Smooth muscle cell of the pulmonary artery (primary cell): ENCODE measurements at places on chromosomes 4 and X. TPM values are rescaled to one million over a fixed set of nuclear protein-coding genes. Genes with fewer than 3 reads are reported as not detected.

DDX60 gene
- total RNA-seq = 14.6 and 17.4 TPM in 2 replicates

NUDT11 gene
- total RNA-seq = 8.1 and 10.2 TPM in 2 replicates

SHROOM3 gene
- 12.6 and 13.7 TPM in 2 replicates for total RNA-seq

FAM241A gene
- total RNA-seq = 1.1 and 2.4 TPM in 2 replicates

BMPR1B gene
- total RNA-seq = 0.53 and 0.72 TPM in 2 replicates

GK gene
- 7.1 and 10.2 TPM in 2 replicates for total RNA-seq

CYTL1 gene
- 0.36 and 0.72 TPM in 2 replicates for total RNA-seq

CTAG2 gene
- not detected in 2 replicates for total RNA-seq
